ENCODE measurements at places on chromosomes 4 and X.
A peak's percentile ranks its signal among the peaks of the same experiment; 100 is the strongest.

GRCh38 chr4:140937866-140938265 lies 181.7 kb upstream of the TBC1D9 start:
- no peak for DNase-seq

DNA sequence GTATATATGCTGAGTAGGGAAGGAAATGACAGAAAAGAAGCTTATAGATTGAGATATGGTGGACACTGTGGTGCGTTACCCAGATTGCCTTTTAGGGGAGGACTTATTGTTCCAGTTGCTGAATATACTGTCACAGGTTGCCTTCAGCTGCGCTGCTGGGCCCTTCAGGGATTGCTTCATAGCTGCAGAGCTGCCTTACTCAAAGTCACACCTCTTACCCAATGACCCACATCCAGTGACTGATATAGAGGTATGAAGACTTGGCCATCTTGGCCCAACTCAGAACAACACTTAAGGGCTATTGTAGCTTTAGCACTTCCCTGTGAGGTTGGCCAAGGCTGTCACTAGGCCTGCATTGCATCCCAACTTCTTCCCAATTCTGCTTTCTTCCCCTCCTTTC lies 63.4 kb upstream of the TMEM164 start:
- no peak for DNase-seq

DNA sequence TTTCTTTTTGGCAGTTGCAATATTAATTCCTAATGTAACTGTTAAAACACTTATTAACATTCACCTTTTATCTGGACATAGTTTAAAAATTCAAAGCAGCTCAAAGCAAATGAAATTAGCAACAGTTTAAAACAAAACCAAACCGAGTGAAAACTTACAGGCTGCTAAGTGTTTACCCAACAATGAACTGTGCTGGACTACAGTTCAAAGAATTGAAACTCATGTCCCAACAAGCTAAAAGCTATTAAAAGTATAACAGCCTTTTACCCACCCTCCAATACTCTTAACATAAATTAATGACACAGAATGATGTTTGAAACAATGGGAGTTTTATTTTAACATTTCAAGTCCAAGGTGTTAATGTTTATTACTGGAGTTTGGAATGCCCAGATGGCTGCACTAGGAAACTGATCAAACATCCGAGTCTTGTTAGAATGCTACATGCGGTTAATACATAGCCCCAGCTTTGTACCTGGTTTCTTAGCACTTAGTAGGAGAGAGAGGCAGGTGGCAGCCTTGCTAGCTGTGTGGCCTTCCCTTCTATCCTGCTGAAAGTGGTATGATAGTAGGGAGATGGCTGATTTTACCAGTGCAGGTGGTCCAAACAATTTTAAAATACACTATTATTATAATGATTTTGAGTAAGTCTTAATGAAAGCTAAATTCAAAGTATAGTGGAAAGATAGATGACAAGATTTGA lies 21.1 kb upstream of the FRYL start:
- no peak for DNase-seq

DNA sequence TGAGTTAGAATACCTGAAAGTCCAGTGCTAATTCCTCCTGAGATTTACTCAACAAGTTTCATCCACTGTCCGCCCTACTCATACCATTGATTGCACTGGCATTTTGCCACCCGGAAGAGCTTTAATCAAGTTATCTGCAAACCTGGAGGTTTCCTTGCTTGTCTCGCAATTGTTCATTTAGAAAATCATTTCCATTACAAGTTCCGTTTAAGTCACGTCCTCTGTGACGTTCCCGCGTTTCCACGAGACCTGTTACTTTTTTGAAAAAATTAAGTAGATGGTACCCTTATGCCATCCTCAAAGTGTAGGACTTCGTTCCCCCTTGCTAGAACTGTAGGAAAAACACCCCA lies 761 bp upstream of the FRYL start:
- peak; percentile 41 for DNase-seq

DNA sequence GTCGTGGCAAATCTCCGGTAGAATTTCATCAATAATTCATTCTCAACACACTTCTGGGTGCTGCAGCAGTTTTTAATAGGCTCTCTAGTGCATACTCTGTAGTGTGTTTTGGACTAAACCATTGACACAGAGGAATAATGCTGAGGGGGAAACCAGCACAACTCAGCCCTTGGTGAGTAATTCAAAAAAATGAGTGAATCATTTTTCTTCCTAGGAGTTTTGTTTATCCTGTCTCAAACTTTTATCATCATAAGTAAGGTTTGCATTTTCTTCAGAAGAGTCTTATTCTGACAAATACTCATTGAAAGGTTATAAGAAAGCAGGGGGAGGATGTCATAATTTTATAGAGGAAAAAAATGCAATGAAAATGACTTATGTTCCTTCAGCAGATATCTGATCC lies 2542.7 kb downstream of the PCDH7 start:
- DNase-seq, result no peak

DNA sequence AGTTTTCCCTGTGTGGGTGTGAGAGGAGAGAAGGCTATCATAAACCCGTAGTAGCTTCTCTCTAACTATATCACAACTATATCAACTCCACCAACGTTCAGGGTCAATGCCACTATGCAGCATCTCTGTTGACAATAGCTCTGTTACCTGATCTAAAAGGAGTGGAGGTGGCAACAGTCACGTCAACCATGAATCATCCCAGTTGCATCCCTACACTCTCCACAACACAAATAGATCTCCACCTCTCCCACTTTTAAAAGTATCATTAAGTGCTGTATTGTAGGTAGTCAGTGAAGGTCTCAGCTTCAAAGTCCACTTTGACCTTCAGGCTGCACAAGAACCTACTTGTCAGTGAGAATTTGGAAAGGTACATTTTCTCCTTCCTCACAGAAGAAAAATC lies 600.5 kb upstream of the GRIA3 start:
- DNase-seq, result no peak

DNA sequence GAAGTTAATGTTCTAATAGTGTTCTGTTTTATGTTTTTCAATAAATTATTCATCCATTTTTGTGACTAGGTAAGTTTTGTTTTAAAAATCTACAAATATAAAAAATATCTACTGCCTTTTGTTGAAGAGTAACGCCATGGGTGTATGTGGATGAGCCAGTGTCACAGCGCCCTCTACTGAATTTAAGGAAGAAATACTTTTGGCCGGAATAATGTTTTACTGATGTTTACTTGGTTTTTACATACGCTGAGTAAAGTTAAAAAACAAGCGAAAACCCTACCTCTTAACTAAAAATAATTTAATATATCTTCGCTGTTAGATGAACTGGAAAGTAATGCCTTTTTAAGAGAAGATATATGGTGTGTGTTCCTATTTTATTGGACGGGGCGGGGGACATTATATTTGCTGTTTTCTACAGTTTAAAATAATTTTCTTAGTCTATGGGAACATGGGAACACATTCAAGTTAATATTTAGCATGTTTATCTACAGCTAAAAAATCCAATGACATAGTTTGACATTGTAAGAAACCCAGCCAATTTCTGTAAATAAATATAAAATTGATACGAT lies 86.1 kb downstream of the CPE start:
- DNase-seq, result peak; percentile 22

- DNase-seq, result no peak
These were observed 117.4 kb upstream of the LIMCH1 start for GRCh38 chr4:41420541-41420940.

- no peak for DNase-seq
These were observed 23.9 kb upstream of the HSD17B10 start for GRCh38 chrX:53458082-53458481.

- DNase-seq, result peak; percentile 40
These were observed 124.7 kb downstream of the CAMK2D start for GRCh38 chr4:113636877-113637276.

DNA sequence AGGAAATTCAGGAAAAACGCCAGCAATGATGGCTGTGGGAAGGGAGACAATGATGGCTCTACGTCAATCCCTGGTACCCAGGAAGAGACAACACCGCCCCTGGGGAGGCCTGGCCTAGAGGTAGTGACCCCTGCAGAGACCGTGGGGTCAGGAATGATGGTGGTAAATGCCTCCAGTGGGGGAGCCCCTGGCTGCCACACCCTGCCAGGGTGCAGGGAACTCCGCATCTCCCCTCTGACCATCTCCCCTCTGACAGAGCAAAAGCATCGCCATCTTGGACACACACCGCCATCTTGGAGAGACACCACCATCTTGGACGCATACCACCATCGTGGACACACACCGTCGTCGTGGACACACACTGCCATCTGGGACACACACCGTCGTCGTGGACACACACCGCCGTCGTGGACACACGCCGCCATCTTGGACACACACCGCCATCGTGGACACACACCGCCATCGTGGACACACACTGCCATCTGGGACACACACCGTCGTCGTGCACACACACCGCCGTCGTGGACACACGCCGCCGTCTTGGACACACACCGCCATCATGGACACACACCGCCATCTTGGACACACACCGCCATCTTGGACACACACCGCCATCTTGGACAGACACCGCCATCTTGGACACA lies 9.9 kb downstream of the ASMTL start:
- no peak for DNase-seq

DNA sequence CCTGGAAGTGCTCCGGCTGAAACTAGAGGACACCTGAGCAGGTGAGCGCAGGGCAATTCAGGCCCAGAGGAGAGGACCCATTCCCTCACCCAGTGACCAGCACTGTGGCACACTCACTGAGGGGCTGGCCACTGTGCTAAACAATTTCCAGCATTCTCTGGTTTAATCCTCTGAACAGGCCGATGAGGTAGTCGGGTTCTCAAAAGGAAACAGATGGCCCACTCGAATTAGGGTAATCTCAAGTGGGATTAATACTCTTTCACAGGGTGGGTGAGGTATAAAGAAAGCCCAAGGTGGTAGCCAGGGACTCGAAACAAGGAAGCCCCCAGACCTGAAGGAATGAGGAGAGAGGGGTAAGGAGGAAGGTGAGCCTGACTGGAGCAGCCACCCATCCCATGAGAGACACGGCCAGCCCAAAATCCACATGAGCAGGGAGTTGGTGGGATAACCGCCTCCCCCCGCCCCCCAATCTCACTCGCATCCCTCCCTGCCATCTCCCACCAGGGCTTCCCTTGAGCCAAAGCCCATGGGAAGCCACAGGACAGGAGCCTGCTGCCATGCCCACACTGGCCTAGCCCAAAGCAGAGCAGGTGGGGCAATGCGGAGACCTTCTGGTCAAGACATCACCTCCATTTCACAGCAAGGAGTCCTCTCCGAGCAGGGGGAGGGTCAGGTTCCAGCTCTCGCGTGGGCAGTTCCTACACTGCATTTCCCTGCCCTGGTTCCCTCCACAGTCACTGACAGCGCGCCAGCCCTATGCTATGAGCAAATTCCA lies 55.0 kb downstream of the SH3KBP1 start:
- no peak for DNase-seq

DNA sequence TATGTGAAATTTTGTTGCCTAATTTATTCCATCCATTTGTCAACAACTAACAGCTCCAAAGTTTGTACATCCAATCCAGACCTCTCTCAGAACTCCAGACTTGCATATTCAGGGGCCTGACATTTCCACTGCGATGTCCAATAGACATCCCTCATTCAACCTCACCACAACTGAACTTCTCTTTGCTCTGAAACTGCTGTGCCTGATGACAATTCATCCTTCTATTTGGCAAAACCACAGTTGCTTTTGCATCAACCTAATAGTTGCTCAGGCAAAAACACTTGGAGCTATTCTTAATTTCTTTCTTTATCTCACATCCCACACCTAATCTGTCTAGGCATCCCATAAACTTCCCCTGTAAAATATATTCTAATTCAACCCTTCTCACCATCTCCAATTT lies 56.5 kb downstream of the ANTXR2 start:
- peak; percentile 11 for DNase-seq

- no peak for DNase-seq
These were observed 62.5 kb downstream of the PJA1 start for GRCh38 chrX:69102612-69103194.

- no peak for DNase-seq
These were observed 1.0 kb upstream of the USP27X start for GRCh38 chrX:49878128-49878833.

- no peak for DNase-seq
These were observed 150.9 kb downstream of the SPCS3 start for GRCh38 chr4:176470671-176471070.

DNA sequence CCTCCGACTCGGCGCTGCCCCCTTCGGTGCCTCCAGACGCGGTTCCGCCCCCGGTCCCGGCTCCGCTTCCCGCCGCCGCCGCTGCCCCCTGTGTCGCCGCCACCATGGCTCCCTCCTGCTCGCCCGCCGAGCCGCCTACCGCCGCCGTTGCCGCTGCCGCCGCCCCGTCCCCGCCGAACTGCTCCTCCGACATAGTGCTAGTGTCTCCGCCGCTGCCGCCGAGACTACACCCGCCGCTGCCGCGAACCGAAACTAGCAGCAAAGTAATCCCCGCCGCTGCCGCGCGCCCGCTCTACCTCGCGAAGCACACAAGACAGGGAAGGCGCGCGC lies 340 bp downstream of the HNRNPD start:
- DNase-seq, result no peak

- DNase-seq, result no peak
These were observed at the start of gene CLIC2 for GRCh38 chrX:155334486-155335336. TSS of gene CLIC2 (minus strand) at chrX:155334614. CDS start at chrX:155334427, 187 bp downstream.

DNA sequence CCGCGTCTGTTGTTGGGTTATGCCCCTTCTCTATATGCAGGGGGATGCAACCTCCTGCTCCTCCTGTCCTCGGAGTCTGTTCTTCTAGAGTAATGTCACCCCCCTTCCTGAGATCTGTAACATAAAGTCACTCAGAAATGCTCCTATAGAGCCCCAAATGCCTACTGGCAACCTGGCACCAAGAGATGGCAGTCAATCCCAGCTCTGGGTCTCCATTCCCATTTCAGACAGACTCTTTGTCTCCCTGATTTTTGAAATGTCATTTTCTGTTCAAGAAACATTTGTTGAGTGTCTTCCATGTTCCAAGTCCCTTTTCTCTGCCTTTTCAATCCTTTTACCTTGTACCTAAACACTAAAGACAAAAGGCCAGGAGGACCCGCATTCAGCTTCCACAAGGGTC lies 9.6 kb upstream of the PRDM8 start:
- no peak for DNase-seq

DNA sequence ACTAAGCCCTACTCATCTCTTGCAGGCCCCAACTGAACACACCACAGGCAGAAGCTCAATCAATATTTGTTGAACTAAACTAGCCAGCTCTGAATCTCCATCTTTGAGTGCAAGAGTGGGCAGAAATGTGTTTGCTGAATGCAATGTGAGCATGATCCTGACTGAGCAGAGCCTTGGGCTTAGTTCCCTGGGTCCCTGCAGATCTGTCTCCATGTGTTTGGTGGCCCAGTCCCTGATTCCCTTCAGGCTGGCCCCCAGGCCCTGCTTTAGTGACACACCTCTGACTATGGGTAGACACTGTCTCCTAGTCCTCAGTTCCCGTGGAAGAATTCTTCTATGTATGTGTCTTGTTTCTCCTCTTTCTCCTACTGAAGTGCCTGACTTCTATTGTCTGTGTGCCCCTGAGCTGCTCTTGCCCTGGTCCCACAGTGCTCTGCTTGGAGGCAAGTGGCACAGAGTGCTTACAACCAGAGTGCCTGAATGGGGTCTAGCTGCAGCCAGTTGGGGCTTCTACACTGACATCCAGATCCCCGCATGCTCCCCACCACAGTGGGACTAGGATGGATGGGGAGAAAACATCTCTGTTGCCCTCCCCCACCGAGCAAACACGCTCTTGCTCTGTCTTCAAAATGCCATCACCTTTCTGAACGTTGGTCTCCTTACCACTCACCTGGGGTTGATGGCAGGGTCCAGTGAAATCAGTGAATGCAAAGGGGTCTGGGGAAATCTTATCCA lies 9.3 kb downstream of the PJA1 start:
- DNase-seq, result no peak

- DNase-seq, result peak; percentile 58
These were observed 101.2 kb downstream of the ARSF start for GRCh38 chrX:3142259-3143042.
